Suprapubic skin (tissue), 4 donors: ENCODE measurements at places on chromosomes 11 and 22. TPM values are rescaled to one million over a fixed set of nuclear protein-coding genes. Genes with fewer than 3 reads are reported as not detected.

TMEM132A gene
- 8.2 TPM for total RNA-seq

CCDC87 gene
- total RNA-seq: 0.30 TPM

OR5J2 gene
- total RNA-seq: not detected

CDC45 gene
- total RNA-seq: 0.72 TPM

NAALADL1 gene
- 3.3 TPM for total RNA-seq

RAB3IL1 gene
- 7.9 TPM for total RNA-seq

GRCh38 chr11:3824714-3825472 is 15.9 kb downstream of the RHOG start:
- H3K4me3 ChIP-seq: no peak overlapping the region
- no peaks in the 10 kb centered on the region for H3K27me3 ChIP-seq
- H3K27ac ChIP-seq: no peak overlapping the region
- H3K36me3 ChIP-seq: peaks cover 49% of the 10 kb centered on the region
- peaks cover 10% of the 10 kb centered on the region for H3K4me1 ChIP-seq

- H3K4me1 ChIP-seq: no peaks in the 10 kb centered on the region
- H3K36me3 ChIP-seq: no peaks in the 10 kb centered on the region
- no peak overlapping the region for H3K4me3 ChIP-seq
- no peak overlapping the region for H3K27ac ChIP-seq
- no peak for DNase-seq
These were observed 24.1 kb downstream of the GRAMD1B start for GRCh38 chr11:123454060-123454651.

GRCh38 chr22:30436196-30436595 is 10.6 kb downstream of the MTFP1 start:
- H3K4me1 ChIP-seq: peaks cover 25% of the 10 kb centered on the region
- no peak overlapping the region for H3K27ac ChIP-seq
- no peak overlapping the region for H3K4me3 ChIP-seq
- H3K36me3 ChIP-seq: no peaks in the 10 kb centered on the region
- DNase-seq: no peak

DNA sequence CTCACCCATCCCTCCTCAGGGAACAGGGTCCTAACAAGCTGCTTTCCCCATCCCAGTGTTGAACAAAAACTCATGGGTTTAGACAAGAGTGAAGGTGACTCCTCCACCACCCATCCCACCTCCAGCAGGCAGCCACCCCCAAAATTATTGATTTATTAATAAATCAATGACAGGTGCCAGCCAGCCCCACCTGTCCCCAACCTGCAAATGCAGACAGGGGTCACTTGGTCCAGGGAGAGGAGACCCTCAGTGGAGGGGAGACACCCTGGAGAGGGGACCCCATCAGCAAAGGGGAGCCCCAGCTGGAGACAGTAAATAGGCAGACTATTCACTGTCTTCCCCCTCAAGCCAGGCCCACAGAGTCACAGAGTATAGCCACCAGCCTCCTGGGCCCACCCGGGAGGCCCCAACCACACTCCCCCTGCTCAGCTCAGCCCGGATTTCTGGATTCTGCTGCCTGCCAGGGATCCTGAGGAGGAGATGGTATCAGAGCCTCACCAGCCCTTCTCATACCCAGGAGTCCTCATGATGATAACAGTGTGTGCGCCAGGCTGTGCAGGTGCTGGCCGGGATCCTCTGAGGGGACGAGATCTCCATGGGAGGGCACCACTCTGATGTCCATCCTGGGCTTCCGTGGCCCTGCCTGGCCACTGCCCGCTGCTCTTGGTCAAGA is 8.8 kb upstream of the CD81 start:
- no peak overlapping the region for H3K4me3 ChIP-seq
- H3K36me3 ChIP-seq: no peaks in the 10 kb centered on the region
- H3K27me3 ChIP-seq: no peaks in the 10 kb centered on the region
- DNase-seq: no peak

DNA sequence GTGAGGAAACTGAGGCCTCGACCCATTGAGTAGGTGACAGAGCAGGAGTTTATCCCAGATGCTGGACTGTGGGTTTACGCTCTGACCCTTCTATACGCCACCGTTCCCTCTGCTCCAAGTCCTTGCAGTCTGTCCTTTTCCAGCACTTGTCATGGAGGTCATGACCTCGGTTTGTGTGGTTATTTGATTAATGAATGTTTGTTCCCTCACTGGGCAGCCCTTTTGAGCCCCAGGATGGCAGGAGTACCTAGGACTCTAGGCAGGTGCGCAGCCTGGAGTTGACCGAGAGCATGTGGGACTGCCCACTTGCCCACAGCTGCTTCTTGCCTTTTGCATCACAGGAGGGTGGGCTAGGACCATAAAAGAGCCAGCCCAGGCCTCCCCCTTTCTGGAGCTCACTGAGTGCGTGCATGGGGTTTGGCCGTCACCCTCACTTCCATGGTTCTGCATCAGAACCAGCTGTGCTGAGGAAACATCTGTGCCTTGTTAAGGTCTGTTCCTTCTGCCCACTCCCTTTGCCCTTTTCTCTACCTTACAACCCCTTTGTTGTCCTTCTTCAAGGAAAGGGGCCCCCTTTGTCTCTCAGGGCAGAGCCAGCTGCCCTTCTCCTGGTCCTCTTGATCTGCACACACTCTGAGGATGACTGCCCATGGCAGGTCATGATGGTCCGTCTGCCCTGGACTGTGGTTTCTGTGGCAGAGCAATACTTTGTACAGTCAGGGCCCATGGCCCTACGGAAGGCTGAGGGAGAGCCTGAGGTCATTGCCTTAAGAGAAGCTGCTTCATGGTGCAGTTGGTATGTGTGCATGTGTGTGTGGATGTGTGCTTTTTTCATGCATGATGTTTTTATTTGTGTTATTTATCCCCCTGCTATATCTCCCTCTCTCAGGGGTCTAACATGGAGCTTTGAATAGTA is 38.2 kb downstream of the BMAL1 start:
- DNase-seq: no peak
- no peak overlapping the region for H3K4me3 ChIP-seq
- H3K27me3 ChIP-seq: no peaks in the 10 kb centered on the region
- H3K36me3 ChIP-seq: no peaks in the 10 kb centered on the region
- no peak overlapping the region for H3K27ac ChIP-seq

DNA sequence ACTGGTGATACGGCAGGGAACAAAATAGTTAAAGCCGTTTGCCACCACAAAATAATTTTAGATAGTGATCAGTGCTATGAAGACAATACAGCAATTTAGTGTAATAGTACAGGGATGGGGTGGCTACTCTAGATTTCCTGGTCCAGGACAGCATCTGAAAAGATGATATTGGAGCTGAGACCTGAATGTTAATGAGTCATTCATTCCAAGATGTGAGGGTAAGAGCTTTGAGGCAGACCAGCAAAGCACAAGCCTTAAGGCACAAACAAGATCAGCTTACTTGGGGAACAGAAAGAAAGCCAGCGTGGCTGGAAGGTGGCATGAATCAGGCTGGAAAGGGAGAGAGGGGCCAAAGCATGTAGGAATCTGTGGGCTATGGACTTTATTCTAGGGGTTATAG is 132.3 kb downstream of the TRIM44 start:
- no peaks in the 10 kb centered on the region for H3K36me3 ChIP-seq
- no peak overlapping the region for H3K4me3 ChIP-seq
- DNase-seq: no peak
- peaks cover 18% of the 10 kb centered on the region for H3K4me1 ChIP-seq

DNA sequence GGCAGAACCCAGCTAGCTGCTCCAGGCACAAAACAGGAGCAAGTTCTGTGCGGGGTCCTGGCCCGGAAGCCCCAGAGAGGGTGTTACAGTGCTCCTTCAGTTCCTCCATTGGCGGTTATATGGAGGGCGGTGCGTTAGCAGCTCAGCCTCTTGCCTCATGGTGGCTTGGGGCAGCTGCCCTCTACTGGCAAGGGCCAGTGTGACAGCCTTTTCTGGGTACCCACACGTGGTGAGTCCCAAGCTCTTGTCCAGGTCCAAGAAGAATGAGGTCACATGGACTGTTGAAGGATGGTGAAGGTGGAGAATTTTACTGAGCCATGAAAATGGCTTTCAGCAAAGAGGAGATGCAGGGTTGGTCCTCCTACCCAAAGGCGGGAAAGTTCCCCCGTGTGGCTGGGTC is 100.5 kb downstream of the WT1 start:
- H3K4me1 ChIP-seq: peaks cover 7% of the 10 kb centered on the region
- no peak overlapping the region for H3K4me3 ChIP-seq

DNA sequence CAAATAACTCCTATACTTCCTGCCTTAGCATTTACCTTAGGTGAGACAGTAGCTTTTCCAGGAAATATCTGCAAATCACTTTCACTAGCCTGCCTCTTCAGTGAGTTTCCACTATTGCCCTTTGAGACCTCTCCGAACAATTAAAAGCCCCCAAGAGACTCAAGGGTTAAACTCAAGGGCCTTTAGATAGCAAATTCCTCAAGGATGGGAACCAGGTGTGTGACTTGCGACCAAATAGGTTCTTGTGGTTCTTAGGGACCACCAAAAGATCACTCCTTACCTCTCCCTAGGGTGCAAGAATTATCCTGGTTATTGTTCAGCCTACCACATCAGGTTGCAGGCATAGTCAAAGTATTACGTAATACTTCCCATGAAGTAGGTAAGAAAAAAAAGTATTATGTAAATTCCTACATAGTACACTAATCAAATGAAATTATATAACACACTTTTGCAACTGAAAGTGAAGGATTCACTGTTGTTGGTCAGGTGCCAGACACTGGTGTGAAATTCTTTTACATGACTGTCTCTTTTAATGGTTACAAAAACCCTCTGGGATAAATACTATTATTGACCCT is 1.4 kb upstream of the RDX start:
- H3K27ac ChIP-seq: no peak overlapping the region
- no peak for DNase-seq
- no peak overlapping the region for H3K4me3 ChIP-seq
- no peaks in the 10 kb centered on the region for H3K36me3 ChIP-seq
- no peaks in the 10 kb centered on the region for H3K27me3 ChIP-seq

DNA sequence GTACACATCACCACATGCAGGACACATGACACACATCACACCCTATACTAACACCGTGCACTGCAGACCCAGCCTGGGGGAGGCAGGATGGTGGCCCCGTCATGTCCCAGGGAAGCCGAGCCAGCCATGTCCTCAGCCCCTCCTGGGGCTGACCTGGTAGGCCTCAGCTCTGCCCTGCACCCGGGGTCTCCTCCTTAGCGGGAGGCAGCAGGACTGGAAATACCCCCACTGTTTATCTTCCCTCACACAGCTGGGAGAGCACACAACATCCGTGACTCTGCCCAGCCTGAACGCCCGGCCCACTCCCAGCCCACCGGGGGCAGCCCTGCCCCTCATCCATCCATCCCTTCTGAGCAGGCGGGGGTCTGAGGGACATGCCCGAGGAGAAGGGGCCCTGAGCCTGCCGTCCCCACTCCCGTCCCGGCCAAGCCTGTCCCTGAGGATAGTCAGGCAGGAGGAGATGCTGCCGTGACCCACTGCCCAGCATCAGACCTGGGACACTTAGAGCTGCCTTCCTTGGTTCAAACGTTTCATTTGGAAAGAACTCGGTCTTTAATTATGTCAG is 945.0 kb downstream of the BRD1 start:
- H3K27ac ChIP-seq: no peak overlapping the region
- peaks cover 35% of the 10 kb centered on the region for H3K27me3 ChIP-seq
- H3K36me3 ChIP-seq: no peaks in the 10 kb centered on the region
- no peak overlapping the region for H3K4me3 ChIP-seq
- H3K4me1 ChIP-seq: no peaks in the 10 kb centered on the region

- no peaks in the 10 kb centered on the region for H3K27me3 ChIP-seq
- no peaks in the 10 kb centered on the region for H3K36me3 ChIP-seq
- H3K4me1 ChIP-seq: peaks cover 49% of the 10 kb centered on the region
- no peak overlapping the region for H3K27ac ChIP-seq
These were observed 7.4 kb downstream of the C1QTNF6 start for GRCh38 chr22:37180531-37181231.

- peaks cover 3% of the 10 kb centered on the region for H3K27me3 ChIP-seq
- H3K4me3 ChIP-seq: no peak overlapping the region
- H3K27ac ChIP-seq: no peak overlapping the region
- H3K36me3 ChIP-seq: no peaks in the 10 kb centered on the region
- peaks cover 5% of the 10 kb centered on the region for H3K4me1 ChIP-seq
These were observed 26.4 kb downstream of the IZUMO1R start for GRCh38 chr11:94330789-94331188.
